Activated T-cell treated with anti-CD3 and anti-CD28 coated beads, Interleukin-2, amount 50 U/mL, for 72 hours (primary cell): ENCODE measurements at places on chromosomes 2 and 18.

GRCh38 chr2:50449306-50449705 lies 582.6 kb downstream of the NRXN1 start:
- no peak for DNase-seq

- DNase-seq, result no peak
Measured at GRCh38 chr2:231190531-231191197, 7.8 kb upstream of the ARMC9 start.

- DNase-seq, result no peak
Measured at GRCh38 chr2:3246928-3247714, 130.5 kb downstream of the EIPR1 start.

DNA sequence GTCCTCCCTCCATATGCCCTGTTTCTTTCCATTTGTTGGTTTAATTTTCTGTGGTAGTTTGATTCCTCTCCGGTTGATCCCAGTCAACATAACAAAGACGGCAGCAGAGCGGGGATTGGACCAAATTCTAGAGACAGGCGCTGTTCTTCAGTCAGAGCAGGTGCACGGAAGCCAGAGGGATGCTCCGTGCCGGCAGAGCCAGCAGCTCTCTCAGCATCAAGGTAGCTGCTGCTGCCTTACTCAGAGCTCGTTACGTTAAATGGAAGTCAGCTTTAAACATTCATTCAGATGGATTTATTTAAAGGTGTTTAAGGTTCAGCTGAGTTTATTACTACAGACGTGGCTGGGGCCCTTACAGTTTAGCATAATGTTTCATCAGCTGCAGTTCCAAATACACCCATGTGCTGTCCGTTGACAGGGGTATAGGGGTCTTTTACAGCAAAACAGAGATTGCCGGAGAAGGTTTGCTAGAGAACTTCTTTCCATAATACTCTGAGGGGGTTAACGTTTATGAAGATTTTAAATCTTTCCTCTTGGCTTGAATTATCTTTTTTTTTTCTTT lies 497.2 kb upstream of the PIK3C3 start:
- DNase-seq, result no peak

- DNase-seq, result no peak
Measured at GRCh38 chr18:75264926-75265597, 54.5 kb downstream of the TSHZ1 start.

DNA sequence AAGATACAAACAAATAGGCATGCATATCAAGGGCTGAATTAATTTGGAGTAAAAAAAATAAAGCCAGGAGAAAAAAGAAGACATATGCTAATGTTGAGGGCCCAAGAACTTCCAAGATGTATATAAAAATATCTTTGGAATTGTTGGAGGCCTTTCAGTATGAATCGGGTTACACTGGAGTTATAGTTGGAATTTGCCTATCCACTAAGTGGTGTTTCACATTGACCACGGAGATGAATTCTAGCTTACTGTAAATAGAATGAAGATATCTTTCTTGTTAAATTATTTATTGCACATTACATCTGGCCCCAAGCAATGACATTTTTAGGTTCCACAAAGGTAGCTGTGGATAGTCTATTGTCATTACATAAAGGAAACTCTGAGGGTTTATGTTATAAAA lies 38.5 kb upstream of the TRIB2 start:
- no peak for DNase-seq

DNA sequence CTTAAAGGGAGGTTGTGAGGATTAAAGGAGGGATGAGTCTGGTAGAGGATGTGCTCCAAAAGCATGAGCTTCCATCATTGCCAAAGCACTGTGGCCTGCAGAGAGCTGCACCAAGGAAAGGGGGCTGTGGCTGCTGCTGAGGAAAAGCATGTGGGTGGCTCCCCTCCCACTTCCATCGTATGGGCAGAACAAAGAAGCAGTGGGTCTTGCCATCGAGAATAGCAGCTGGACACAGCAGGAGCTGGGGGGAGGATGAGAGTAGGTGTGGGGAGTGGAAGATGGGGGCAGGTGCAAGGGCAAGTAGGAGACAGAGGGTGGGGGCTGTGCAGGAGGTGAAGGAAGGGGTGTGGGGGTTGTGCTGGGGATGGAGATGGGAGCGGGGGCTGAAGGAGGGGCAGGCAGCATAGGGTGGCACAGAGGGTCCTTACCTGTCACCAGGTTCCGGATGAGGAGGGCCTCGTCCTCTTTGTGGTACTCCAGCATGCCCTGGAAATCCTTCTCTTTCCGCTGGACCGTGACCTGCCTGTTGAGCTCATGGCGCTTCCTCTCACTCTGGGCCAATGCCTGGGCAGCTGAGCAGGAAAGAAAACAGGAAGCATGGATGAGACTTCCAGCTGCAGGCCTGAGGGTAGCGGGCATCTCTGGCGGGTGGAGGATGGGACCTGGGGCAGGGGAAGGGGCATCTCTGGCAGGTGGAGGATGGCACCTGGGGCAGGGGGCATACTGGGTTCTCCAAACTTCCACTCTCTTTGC lies 33.6 kb upstream of the ACAA2 start:
- DNase-seq, result no peak

- DNase-seq, result no peak
Measured at GRCh38 chr2:44051593-44052347, 56.0 kb upstream of the LRPPRC start.

DNA sequence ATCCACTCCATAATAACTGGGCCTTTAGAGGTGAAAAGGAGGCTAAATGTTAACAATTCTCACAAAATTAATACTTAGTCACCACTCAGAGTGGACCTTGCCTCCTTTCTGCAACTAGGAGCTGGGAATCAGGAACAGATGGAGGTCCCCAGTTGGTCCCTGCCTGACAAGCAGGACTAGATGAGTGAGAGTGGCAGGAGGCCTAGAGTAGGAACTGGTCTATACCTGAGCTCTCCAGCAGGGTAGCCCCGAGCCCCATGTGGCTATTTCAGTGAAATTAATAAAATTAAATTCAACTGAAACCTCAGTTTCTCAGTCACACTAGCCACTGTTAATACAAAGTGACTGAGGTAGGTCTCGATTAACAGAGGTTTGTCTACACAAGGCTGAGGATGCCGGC lies 150.5 kb downstream of the MYO5B start:
- no peak for DNase-seq

DNA sequence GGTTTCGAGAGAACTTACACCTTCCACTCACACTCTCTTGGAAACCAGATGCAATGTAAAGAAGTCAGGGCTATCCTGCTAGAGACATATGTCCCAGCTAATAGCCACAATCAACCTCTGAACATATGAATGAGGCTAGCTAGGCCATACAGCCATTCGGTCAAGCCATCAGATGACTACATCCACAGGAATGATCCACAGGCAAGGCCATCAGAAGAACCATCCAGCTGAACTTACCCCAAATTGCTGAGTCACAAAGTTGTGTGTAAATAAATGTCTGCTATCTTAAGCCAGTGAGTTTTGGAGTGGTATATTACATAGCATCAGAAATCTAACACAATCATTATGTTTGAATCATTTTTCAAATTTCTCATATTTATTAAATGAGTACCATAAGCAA lies 5.2 kb upstream of the SPAST start:
- no peak for DNase-seq

DNA sequence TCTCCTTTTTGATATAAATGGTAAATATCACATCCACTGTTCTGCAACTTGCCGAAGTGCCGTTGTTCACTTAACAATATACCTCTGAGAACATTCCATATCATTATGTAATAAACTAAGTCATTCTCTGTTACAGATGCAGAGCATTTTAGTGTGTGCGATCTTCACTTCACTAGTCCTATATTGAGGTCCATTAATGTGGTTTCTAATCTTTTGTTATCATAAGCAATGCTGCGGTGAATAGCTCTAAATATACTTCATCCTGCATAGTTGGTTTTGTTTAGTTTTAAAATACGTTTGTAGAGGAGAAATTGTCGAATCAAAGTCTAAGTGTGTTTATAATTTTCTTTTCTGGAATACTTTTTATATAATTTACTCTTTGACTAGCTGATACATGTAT lies 280.3 kb upstream of the TRIB2 start:
- no peak for DNase-seq

DNA sequence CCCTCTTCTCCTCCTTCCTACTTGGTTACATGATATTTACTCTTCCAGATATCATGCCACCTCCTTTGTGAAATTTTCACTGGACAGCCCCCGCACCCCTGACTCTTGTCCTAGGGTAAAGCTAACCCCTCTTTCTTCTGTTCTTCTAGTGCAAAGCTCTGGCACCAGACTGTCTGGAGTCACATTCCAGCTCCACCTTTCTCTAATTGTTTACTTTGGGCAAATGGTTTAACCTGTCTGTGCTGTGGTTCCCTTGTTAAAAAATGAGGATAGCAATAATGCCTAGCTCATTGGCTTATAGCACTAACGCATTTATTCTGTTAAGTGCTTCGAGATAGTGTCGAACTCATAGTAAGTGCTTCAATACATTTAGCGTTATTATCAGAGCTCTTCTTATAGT lies 306.2 kb downstream of the ALK start:
- no peak for DNase-seq

DNA sequence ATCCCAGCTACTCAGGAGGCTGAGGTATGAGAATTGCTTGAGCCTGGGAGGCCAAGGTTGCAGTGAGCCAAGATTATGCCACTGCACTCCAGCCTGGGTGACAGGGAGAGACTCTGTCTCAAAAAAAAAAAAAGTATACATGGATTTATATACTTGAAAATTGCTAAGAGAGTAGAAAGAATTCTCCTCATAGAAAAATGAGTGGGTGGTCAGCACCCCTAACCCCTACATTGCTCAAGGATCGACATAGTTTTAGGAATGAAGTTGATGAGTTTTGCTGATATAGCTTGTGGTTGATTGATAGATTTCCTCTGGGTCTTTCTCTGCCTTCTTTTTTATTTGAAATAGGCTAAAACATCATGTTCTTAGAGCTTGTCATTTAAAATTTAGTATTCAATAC lies 58.9 kb downstream of the EML4 start:
- no peak for DNase-seq

DNA sequence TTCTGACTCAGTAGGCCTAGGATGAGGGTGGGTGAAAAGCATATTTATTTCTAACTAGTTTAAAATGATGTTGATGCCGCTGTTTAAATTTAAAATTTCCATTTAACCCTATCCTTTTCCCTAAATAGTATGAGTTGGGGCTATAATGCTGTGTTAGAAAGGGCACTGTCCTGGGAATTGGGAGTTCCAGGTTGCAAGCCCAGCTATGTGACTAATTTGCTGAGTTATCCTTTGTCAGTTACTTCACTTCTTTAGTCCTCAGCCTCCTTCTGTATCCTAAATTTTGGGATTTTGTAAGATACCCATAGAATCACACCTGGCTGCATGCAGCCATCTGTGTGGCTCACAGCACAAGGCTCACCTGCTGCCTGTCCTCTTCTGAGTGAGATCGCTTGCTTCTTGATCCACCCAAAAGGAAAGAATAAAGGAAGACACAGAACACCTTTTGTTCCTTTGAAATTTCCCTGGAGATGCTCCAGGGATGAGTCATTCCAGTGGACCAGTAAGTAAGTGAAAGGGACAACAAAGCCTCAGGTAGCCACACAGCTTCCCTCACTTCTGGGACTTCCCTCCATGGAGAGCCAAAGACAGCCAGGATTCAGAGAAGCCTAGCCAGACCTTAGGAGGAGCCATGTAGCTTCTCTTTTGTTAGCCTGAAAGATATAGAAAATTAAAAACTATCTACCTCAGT lies 97.2 kb downstream of the DTNA start:
- DNase-seq, result no peak

- no peak for DNase-seq
Measured at GRCh38 chr2:11950896-11951295, 204.5 kb downstream of the LPIN1 start.

GRCh38 chr2:207121784-207122183 lies 44.0 kb downstream of the KLF7 start:
- DNase-seq, result no peak
